ENCODE measurements at places on chromosomes 16 and 17. TPM values are rescaled to one million over a fixed set of nuclear protein-coding genes. Genes with fewer than 3 reads are reported as not detected.

The YBX2 gene
- total RNA-seq, result 3.0 TPM

DNA sequence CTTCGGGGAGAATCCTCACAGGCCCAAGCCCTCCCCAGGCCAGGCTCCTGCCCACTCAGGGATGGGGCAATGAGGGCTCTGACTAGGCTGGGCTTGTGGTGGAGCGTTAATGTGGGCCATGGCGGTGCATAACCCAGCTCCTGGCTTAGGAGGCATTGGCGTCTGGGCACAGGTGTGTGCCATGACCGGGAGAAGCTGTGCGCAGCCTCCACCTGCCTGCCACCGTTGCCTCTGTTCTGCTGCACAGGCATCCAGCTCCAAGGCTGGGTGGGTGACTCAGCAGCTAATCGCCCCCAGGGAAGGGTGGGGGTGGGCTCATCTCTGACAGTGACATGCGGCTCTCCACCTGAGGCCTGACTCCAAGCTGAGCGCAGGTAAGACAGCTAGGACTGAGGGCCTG lies 3.5 kb upstream of the ARHGAP27 start:
- no peak for DNase-seq

DNA sequence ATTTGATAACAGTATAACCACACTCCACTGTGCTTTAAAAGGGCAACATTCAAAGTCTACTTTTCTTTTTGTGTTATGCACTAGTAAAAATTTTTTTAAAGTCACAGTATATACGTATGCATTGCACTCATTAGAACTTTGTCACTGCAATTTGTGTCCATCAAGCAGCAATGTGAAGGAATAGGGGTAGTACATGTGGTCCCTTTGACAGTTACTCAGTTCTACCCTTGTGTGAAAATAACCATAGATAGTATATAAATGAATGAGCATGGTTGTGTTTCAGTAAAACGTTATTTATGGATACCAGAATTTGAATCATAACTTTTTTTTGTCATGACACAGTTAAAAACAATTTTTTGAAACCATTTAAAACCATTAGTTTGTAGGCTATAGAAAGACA lies 30.7 kb downstream of the NFATC3 start:
- DNase-seq, result no peak

GRCh38 chr16:79463841-79464240 lies 136.7 kb downstream of the MAF start:
- DNase-seq, result no peak

- peak; percentile 26 for DNase-seq
Observed at GRCh38 chr17:11486868-11487310, 111.4 kb upstream of the DNAH9 start.

The NPIPA8 gene
- total RNA-seq, result not detected

DNA sequence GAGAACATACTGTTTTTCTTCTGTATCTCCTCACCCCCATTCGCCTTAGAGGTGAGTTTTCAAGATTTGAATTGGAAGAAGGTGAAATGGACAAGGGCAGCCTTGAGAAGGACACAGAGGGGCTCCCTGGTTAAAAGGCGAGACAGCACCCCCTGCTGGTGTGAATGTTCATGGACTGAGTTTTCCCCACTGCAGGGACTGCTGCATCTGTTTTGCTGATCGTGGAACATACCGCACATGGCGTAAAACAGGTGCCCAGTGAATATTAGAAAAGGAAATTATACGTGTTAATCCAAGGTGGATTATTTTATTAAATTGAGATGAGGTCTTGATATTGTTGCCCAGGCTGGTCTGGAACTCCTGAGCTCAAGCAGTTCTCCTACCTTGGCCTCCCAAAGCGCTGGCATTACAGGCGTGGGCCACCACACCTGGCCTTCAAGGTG lies 54.5 kb downstream of the NDE1 start:
- DNase-seq, result peak; percentile 88

The HOXB2 gene
- 5.5 TPM for total RNA-seq

DNA sequence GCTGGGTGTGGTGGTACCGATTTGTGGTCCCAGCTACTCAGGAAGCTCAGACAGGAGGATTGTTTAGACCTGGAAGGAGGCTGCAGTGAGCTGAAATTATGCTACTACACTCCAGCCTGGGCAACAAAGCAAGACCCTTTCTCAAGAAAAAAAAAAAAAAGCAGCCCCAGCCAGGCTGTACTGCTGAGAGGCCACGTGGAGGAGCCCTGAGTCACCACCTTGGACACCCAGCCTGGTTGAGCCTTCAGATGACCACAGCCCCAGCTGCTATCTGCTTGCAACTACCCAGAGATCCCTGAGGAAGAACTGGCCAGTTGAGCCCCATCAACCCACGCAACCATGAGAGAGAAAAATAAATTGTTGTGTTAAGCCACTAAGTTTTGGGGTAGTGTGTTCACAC lies 23.6 kb upstream of the GPRC5C start:
- DNase-seq, result no peak

The KRTAP3-1 gene
- total RNA-seq, result not detected

The IL17C gene
- not detected for total RNA-seq

DNA sequence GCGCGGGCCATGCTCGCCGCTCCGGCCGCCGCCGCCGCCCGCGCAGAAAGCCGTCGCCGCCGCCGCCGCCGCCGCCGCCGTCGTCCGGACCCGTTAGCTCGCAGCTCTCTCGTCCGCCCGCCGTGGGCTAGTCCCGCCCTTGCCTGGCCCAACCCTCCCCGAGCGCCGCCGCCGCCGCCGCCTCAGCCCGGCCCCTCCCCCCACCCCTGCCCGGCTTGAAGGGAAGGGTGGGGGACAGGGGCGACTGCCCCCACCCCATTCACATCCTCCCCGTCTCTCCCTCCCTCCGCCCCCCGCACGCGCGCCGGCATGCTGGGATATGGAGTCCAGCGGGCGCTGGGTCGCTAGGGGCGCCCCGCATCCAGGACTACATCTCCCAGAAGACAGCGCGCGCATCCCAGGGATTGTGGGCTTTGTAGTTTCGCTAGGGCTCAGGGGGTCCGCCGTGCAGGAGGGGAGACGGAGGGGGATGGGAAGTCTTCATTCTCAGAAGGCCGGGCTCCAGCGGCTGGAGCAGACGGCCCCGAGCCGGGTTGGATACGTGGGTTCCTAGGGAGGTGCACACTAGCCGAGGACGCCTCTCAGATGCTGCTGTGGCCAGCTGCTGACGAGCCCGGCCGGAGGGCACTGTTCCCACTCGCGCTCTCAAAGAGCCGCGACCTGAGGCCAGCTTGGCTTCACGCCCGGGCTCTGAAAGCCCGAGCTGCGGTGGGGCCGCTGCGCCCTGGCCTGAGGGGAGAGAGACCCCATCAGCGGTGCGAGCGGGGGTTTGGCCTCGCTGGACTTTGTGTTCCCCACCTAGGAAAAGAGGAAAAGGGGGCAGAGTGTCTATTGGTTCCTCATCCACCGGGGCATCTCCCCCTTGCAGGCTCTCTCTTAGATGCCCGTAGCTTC lies at the start of gene ST3GAL2:
TSS of gene ST3GAL2 (minus strand) at position 132 of the 894 bp plus-strand sequence. CDS start 40,570 bp downstream, outside the sequence.
- DNase-seq, result peak; percentile 94

DNA sequence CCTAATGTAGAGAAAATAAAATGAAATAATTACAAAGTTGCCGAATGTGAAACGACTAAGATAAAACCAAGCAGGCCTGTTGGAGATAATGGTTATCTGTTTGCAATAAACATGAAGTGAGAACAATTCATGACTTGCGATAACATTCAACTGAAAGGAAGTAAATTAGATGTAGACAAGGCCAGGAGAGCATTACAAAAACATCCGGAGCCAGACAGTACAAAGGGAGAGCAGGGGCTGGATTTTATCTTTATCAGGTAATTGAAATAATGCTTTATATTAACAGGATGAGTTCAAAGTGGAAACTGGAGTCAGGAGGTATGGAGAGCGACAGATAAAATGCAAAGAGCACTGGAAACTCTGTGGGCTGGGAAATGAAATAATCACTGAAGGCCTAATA lies 265.6 kb upstream of the GOT2 start:
- no peak for DNase-seq

- DNase-seq, result no peak
Observed at GRCh38 chr17:80363120-80363515, 51.8 kb upstream of the ENDOV start.

- DNase-seq, result no peak
Observed at GRCh38 chr16:24668481-24669061, 60.9 kb upstream of the TNRC6A start.

DNA sequence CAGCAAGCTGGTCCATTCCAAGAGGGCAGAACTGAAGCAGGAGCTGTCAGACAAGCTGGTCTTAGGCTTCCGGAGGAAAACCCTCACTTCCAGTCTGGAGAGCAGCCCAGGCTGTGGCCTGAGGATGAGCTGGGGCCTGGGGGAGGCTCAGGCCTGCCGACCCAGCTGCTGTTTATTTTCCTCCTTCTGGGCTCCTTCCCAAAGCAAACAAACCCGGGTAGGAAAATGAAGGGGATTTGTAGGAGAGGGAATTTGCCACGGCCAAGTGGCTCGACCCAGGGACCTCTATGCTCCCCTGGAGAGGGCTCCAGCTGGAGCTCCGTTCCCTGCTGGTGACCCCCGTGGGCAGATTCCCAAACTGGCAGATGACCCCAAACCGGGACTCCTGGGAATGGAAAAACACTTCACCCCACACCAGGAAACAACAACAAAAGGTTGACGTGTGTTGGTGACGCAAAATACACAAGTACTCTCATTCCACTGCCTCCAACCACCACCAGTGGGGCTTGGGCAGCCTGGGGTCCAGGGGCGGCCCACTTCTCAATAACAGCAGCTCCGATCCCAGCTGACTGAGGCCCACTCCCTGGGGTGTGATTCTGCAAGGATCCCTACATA lies 8.8 kb downstream of the JUP start:
- DNase-seq, result peak; percentile 79

The PRCD gene
- total RNA-seq, result 3.5 TPM
